T-helper 1 cell (primary cell): ENCODE measurements at places on chromosomes 6 and 20.

GRCh38 chr6:75579951-75580350 lies 21.7 kb upstream of the SENP6 start:
- no peak for DNase-seq

- no peak for DNase-seq
These were observed 39.0 kb upstream of the CD93 start for GRCh38 chr20:23125159-23125558.

- no peak for DNase-seq
These were observed 1524.7 kb downstream of the GRIK2 start for GRCh38 chr6:102918161-102918560.

GRCh38 chr6:44668391-44668930 lies 281.0 kb downstream of the CDC5L start:
- DNase-seq = no peak

DNA sequence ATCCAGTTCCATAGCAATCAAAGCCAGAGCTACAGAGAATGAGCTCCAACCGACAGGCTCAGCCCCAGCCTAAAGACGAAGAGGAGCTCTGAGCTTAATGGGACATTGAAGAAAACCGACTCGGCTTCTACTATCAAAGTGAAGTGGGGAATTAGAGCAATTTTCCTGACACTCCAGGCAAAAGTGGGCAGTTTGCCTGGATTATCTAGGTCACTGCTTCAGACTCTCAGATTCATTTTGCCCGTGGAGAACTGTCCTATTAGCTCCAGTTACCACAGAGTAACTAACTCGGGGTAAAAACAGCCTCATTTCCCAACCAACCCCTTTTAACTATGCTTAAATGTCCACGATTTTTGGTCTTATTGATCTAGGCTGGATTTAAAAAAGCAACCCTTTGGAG lies 592.1 kb upstream of the NRSN1 start:
- no peak for DNase-seq

DNA sequence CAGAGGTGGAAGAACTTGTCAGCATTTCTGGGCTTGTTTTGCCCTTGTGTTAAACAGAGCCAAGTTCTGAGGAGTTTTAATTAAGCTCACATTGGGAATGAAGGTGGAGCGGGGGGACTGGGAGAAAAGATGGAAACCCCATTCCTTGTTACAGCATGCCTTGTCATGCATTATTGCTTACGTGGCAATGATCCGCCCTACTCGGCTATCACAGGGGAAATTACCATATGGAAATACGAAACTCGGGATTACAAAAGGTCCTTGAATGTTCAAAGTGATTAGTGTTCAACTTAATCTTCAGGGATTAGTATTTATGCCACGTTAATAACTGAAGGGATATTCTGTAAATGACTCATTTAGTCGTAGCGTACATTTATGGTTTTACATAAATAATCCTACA lies 86.4 kb downstream of the MAP3K7 start:
- no peak for DNase-seq

- DNase-seq = no peak
These were observed 47.1 kb downstream of the PSMG4 start for GRCh38 chr6:3305831-3306230.

- no peak for DNase-seq
These were observed 710.5 kb upstream of the HS3ST5 start for GRCh38 chr6:115053169-115053860.

GRCh38 chr6:79943133-79943532 lies 4.2 kb downstream of the ELOVL4 start:
- DNase-seq = no peak

GRCh38 chr20:50572938-50573777 lies 63.0 kb downstream of the PTPN1 start:
- DNase-seq = no peak

DNA sequence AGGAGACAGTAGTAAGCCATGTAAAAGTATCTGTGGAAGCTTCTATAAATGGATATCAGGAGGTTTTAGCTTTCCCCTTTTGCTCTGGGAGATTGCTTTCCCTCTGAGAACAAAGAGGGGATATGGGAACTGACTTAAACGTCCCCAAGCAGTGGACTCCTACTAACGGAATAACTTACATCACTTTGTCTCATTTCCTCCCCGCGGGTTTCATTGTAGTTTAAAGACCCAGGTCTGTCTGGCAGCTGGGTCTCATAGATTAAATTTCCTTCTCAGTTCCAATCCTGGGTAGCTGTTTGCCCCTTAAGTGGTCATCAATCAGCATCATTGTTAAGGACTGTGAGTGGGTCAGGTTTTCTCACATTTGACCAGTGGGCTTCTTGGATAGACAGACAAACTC lies 68.7 kb downstream of the PLAGL1 start:
- no peak for DNase-seq

GRCh38 chr6:27241443-27241842 lies 6.1 kb upstream of the PRSS16 start:
- DNase-seq = no peak

GRCh38 chr6:108170332-108171290 lies 4.8 kb downstream of the NR2E1 start:
- no peak for DNase-seq

GRCh38 chr20:11266571-11266970 lies 592.8 kb upstream of the JAG1 start:
- no peak for DNase-seq

DNA sequence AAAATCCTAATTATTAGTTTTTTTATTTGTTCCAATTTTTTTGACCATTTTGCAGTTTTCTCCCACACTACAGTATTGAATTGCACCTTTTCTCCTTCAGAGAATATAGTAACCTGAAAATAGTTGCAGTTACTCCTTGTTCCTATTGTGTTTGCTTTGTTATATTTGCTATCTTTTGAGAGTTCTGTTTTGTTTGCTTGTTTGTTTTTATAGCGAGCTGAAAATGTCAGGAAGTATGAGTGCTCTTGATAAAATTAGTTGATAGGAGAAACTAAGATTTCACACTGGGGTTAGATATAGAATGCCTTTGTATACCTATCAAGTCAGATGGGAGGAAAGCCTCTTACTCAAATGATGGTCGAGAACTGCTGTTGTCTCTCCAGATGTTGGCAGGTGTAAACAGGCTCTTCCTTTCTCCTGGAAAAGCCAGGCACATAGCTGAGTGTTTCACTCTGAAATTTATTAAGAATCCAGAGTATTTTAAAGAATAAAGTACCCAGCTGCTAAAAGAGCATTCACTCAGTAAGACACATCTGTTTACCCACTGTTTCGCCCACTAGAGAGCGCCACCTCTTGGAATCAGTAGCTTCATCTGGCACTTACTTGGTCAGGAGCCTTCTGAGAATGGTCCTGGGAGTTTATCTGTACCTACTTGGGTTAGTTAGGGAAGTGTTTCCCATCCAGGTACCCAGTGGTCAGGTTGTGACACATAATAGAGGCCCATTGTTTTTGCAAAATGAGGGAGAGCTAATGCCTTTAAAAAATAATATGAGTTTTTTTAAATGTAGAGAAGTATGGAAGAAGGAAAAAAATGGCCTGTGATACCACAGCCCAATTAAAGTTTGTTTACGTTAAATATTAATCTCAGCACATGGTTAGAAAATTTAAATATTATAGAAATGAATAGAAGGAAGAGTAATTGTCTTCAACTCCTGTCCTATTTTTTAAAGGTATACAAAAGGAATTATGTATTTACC lies 11.2 kb downstream of the NT5DC1 start:
- peak; percentile 21 for DNase-seq

- DNase-seq = no peak
These were observed 96.5 kb downstream of the SNAP25 start for GRCh38 chr20:10315138-10315537.

- no peak for DNase-seq
These were observed 378.7 kb downstream of the ZFAND3 start for GRCh38 chr6:38198219-38198618.

DNA sequence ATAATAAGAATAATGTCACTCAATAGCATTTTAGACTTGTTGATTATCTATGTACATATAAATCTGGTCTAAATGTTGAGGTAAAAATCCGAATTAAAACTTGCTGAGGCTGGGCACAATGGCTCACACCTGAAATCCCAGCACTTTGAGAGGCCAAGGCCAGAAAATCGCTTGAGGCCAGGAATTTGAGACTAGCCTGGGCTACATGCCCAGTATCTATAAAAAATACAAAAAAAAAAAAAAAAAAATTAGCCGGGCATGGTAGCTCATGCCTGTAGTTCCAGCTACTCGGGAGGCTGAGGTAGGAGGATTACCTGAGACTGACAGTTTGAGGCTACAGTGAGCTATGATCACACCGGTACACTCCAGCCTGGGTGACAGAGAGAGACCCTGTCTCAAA lies 34.2 kb upstream of the SUPT3H start:
- DNase-seq = no peak

DNA sequence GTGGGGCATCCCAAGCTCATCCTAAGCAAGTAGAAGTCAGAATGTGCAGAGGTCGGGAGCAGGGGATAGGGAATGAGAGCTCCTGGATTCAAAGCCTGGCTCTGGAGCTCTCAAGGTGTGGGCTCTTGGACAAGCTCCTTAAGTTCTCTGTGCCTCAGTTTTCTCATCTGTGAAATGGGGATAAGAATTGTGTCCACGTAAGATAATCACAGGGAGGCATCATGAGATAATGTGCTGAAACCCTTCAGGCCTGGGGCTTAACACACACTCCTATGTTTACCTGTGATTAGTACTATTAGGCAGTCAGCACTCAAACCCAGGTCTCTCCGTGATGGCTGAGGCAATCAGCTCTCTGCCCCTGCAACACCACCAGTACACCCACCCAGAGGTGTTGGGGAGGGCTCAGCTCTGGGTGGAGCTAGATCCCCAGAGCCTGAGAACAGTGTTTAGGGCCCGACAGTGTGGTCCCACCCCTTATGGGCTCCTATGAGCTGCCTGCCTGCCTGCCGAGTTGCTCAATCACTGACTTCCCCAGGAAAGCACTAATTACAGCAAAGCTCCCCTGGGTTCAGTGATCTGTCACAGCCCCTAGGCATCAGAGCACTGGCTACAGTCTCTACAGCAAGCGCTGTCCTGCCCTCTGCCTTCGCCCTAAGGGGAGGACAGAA lies 6.3 kb upstream of the SIRPA start:
- DNase-seq = no peak

DNA sequence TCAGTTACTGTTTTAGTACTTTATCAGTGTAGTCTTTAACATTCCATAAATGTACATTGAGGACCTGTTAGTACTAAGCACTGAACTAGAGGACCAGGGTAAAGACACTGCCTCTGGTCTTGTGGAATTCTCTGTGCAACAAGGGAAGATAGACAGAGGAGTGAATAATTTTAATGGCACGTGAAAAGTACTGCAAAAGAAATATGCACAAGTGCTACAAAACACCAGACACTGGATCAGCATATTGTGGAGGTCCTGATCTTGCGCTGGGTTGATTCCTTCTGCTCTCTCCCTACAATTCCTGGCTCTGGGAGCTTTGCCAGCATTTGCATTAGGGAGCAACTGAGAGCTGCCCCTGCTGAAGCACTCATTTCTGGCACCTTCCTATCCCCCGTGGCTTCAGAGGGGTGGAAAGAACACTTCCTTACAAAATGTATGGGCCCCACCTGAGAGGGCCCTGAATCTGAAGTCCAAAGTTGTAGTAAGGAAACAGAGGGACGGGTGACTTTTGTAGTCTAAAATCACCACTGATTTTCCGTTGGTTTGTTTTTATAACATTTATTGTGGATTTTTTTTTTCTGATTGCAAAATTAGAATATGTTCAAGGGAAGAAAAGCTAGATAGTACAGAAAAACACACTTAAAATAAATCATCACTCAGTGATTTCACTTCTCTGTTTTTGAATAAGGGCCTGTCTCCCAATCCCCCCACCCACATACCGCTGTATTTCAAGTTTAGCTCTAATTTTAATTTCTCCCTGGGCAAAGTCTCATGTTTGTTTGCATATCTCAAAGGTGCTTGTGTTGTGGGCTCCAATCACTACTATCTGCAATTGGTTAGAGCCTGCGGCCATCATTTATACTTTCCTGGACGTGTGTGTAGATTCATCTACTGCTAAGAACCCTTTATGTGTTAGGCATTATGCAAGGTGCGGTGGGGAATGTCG lies 4.9 kb downstream of the PKIG start:
- DNase-seq = no peak

DNA sequence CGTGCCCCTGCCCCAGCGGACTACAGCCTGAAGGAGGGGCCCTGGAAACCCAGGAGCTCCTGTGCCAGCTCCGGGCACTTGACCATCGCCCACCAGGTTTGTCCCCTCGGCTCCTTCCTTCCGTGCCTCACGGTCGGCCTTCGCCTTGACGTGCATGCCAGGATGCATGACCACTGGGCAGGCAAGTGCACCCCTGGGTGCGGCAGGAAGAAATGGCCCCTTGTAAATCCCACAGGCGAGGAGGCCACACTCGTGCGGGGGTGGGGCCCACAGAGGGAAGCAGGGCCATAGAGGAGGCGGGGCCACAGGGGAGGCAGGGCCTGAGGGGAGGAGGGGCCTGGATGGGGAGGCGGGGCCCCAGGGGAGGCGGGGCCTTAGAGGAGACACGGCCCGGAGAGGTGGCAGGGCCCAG lies 81.7 kb downstream of the YTHDF1 start:
- no peak for DNase-seq

GRCh38 chr20:62994869-62995281 lies 11.9 kb downstream of the BHLHE23 start:
- DNase-seq = no peak

GRCh38 chr6:154763650-154764049 lies 30.4 kb downstream of the SCAF8 start:
- no peak for DNase-seq

DNA sequence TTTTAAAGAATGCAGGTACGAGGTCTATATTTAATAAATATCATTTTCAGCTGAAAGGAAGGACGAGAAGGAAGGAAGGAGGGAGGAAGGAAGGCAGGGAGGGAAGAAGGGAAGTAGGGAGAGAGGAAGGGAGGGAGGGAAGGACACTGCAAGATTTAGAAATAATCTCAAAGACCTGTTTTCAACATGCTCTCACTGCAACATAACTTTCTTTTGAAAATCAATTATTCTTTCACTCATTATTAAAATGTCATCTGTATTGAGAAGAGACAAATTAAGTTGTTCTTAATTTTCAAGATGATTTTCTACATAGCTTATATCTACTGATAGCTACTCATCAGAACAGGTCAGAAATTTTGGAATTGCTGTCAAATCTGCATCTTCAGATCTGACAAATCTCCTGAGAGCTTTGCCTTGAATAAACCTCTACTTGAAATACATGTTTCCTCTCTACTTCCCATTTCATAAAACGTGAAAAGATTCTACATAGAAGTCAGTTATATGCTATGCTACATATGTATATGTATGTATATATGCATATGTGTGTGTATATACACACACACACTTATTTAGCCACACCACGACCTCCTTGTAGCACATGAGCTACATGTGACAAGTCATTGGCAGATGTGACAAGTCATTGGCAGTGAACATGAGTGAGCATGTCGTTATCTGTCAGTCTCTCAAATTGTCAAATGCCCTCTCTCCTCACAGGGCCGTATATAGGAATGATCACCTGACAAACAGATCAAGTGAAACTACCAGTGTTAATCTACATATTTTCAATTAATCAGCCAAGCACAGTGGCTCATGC lies 241.6 kb downstream of the LY86 start:
- no peak for DNase-seq

- DNase-seq = no peak
These were observed 49.3 kb downstream of the FAM50B start for GRCh38 chr6:3898265-3898994.

DNA sequence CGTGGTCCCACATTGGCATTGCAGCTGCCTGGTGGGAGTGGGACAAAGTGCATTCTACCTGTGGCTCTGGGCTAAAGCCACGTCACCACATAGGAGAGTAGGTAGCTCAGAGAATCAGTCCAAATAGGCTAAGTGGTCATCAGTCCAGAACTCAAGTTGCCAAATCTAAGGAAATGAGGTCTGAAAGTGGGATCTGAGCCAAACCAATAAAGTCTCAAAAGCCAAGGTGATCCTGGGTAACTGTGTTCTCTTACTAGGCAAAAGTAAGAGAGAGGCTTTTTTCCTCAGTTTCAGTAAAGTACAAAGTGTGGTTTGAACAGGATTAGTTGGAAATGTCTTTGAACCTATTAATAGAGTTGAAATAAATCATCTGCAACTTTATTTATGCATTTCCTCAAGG lies 68.6 kb upstream of the CNKSR3 start:
- DNase-seq = no peak
